Memory B cell (primary cell): ENCODE measurements at places on chromosomes 7 and 10.

DNA sequence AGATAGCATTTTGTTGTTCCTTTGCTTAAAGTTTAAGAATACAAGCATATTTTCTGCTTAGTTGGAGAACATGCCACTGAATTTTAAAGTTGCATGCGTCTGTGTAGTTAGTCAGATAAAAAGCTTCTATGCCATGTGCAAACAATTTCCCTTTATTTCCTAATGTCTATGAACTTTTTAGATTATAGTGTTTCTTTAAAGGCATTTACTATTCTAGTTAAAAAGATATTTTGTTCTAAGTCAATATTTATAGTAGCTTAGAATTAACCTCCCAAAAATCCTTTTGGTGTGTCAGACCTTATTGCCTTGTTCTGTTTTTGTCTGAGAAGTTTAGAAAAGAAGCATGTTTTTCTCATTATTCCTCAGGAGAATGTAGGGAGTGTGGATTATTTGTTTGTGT is 99.0 kb upstream of the GATA3 start:
- DNase-seq: no peak

DNA sequence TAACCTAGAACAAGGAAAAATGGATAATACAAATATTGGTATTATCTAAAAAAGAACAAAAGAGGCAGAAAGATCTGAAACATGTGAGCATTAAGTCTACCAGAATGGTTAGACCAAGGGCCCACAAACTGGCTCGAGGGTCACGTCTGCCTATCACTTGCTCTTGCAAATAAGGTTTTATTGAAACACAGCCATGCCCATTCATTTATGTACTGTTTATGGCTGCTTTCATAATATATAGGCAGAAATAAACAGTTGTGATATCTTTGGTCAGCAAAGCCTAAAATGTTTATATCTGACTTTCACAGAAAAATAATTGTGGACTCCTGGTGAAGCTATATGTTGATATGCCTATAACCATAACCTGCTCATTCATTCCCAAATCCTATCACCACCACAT is 71.8 kb downstream of the AASS start:
- no peak for DNase-seq

- no peak for DNase-seq
These were observed 388.2 kb upstream of the AKR1E2 start for GRCh38 chr10:4437791-4438190.

GRCh38 chr7:1321411-1322239 is 89.0 kb downstream of the UNCX start:
- DNase-seq: no peak

DNA sequence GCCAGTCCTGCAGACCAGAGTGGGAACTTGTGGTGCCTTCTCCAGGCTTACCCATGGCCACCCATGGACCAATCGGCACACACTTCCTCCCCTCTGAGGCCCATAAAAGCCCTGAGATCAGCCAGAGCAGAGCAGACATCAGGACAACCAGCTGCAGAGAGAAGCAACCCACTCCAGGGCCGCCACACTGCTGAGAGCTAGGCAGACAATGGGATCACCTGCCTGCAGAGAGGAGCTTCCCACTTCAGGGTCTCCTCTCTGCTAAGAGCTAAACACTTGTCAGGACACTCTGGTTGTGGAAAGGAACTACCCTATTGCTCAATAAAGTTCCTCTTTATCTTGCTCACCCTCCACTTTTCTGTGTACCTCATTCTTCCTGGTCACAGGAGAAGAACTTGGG is 34.0 kb downstream of the C7orf25 start:
- no peak for DNase-seq

- no peak for DNase-seq
These were observed 39.3 kb upstream of the DRGX start for GRCh38 chr10:49435225-49435624.

DNA sequence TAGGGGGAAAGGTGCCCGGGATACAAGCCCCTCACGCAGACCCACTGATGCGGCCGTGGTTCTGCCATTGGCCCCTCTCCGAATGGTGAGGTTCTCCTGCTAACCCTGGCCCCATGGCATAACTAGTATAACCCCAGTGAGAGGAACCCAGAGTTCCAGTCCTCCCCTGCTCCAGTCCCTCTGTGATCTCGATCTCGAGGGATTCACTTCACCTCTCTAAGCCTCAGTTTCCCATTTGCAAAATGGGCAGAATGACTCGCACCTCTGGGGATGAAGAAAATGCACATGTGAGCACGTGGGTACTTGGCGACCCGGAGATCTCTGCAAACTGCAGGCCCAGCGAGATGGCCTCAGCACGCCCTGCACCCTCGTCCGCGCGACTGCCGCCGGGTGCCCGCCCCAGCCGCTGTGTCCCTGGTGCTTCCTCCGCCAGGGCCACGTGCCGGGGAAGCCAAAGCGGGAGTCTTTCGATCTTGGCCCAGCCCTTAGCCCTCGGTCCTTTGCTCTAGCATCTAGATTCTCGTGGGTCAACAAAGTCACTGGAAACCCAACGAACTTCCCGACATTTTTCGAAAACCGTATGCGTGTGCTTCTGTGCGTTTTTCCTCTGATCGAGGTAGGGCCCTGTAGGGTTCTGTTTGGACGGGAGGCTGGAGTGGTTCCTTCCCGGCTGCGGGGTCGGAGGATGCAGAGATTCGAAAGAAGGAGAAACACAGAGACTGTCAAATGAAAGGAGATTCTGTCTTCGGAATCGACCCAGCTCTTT is 169.8 kb downstream of the UBE2H start:
- no peak for DNase-seq

DNA sequence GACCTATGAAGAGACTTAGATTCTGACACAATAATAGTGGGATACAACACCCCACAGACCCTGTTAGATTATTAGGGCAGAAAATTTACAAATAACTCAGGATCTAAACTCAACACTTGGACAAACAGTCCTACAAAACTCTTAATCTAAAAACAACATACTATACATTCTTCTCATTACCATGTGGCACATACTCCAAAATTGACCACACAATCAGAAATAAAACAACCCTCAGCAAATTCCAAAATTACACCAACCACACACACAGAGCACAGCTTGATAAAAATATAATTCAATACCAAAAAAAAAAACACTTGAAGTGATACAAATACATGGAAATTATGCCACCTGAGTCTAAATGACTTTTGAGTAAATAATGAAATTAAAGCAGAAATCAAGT is 7.8 kb downstream of the ZNF680 start:
- no peak for DNase-seq

DNA sequence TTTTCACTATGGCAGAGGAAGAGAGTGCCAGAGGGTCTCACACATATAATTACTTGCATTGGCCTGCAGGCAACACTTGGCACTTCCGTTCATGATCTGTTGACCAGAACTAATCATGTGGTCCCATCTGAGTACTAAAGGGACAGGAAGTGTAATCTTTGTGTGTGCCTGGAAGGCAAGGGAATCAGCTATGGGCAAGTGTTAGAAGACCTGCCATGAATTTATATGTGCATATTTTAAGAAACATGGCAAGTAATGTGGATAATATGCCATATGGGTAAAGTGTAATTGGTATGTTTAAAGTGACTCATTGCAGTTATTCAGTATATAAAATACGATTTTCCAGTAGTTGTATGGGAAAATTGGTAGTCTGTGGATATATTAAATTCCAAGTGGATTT is 46.1 kb downstream of the CCSER2 start:
- DNase-seq: no peak

DNA sequence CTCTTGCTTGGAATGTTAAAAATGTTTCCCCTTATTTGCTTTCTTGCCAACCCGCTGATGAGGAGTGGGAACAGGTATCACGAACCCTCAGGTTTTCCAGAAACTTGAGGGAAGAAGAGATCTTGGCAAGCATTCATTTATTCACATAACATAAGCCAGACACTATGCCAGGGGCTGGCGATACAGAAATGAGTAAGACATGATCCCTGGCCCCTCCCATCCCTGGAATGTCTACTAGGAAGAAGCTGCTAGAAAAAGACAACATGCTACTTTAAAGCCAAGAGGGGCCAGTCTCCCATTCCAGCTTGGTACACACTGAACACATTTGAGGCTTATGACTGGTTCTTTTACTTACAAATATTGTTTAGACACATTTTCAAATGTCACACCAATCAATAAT is 26.4 kb downstream of the SLC35B4 start:
- no peak for DNase-seq

DNA sequence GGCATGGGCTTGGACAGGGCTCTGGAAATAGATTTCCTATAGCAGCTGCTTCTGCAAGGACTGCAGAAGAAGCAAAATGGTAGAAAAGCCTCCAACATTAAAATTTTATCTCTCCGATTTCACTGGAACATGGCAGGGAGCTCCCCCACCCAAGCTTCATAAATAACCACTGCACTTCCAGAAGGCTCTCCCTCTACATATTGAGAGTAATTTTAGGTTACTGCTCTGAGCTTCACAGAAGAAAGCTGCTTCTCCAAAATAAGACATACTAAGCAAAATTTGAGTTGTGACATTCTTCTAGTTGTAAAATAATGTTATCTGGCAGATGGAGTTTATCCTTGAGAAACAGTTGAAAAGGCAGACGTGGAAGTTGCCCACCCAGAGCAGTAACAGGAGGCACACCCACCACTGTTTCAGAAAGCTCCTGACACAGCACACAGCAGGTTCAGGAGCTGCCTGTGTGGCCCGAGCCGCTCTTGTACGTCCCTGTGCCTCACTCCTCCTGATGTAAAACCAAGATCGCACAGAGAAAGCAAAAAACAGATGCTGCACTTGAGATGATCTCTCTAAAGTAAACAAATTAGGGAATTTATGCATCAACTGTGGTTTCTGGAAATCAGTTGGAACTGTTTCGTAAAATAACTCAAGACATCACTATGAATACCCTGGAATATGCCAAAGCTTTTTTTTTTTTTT is 621.0 kb downstream of the PARD3 start:
- DNase-seq: no peak

- no peak for DNase-seq
These were observed 89.1 kb upstream of the LRGUK start for GRCh38 chr7:134037991-134038390.

- DNase-seq: no peak
These were observed 127.3 kb downstream of the MBL2 start for GRCh38 chr10:52645187-52645758.

DNA sequence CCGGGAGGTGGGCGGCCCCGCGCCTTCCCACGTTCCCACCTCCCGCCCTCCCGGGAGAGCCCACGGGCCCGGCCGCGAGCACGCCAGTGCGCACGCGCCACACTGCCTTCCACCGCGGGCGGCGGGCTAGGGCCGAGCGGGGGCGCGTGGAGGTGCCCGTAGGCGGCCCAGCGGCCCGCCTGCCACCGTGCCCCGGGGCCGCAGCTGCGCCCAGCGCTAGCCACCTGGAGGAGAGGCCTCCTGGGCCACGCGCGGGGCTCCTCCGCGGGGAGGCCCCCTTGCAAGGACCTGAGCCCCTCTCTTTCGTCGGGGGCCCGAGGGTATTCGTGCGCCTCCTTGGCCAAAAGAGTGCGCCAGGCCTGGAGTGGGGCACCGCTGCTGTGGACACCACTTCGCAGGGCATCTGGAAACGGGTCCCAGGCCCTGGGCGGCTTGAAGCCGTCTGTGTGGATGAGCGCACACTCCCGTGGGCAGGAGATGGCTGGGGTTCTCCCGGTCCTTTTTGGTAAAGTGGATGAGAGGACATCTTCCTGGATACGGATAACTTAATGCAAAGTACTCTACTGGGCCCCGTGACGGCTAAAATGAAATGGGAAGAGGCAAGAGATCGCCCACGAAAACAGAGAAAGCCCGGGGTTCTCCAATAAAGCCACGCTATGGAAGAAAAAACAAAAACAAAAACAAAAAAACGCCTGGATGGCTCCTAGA is 9.0 kb upstream of the EBF3 start:
- DNase-seq: no peak

GRCh38 chr10:119540038-119540437 is 2.5 kb downstream of the RGS10 start:
- DNase-seq: no peak

DNA sequence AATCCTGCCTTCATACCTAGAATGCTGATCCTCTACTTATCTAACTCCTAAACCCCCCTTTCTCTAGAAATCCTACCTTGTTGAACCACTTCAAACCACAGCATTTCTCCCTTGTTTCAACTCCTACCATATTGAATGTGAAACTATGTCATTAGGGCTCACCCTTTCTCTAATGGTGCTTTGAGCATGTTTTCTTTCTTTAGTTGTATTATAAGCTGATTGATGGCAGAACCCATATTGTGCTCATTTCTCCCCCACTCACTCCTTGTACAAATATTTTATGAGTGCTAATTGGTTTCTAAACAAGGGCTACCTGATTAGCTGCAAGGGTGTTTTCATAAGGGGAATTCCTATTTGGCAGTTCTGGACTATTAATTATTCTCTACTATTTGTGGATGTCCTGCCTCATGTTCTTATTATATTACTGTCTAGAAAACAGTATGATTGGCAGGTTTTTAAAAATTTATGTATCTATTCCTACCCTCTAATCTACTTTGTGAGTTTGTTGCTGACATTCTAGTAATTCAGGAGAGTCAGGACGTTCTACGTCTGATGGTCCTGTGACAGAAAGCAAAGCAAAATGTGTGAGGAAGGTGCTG is 765.8 kb downstream of the KCNMA1 start:
- no peak for DNase-seq

DNA sequence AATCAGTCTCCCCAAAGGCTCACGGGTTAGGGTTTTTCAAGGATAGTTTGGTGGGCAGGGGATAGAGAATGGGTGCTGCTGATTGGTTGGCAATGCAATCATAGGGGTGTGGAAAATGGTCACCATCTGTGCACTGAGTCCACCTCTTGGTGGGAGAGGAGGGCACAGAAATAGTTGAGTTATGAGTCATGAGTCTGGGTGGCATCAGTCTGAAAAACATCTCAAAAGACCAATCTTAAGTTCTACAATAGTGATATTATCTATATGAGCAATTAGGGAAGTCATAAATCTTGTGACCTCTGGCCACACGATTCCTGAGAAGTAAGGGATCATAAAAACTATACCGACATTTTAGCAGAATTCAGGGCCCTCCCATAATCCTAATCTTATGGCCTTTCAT is 62.7 kb downstream of the LGI1 start:
- DNase-seq: no peak
